Progenitor cell of endocrine pancreas (in vitro differentiated cells): ENCODE measurements at places on chromosomes 16 and 17. TPM values are rescaled to one million over a fixed set of nuclear protein-coding genes. Genes with fewer than 3 reads are reported as not detected.

The NGFR gene
- 2.7 and 6.2 TPM in 2 replicates for total RNA-seq

- DNase-seq: no peak
- no peak overlapping the region for H3K4me3 ChIP-seq
- no peak overlapping the region for H3K27ac ChIP-seq
- H3K27me3 ChIP-seq: no peaks in the 10 kb centered on the region
- H3K36me3 ChIP-seq: peaks cover 18% of the 10 kb centered on the region
- H3K4me1 ChIP-seq: no peaks in the 10 kb centered on the region
Observed at GRCh38 chr16:28112908-28113307, 49.4 kb upstream of the GSG1L start.

DNA sequence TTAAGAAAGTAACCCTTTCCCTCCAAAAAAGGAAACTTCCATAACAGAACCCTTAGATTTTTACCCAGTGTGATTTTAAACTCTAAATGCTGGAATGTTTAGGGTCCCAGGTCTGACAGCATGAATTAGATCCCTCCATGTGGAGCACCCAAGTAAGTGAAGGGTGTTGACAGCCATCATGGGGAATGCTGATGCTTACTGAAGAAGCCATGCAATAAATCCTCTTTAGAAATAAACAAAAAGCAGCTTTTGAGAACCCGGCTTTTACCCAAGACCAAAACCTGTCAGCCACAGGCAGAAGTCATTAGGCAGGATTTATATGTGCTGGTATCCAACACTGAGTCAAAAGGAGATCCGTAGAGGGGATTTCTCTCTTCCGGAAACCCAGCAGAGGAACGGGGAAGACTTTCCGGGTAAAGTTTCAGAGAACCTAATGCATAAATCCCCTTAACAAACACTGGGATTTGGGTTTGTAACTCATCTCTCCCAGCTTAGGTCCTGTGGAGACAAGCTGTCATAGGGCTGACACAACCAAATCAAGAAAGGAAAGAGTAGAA, 287.5 kb downstream of the IRX3 start:
- H3K27me3 ChIP-seq: no peaks in the 10 kb centered on the region
- H3K4me1 ChIP-seq: peaks cover 2% of the 10 kb centered on the region
- DNase-seq: no peak
- peaks cover 2% of the 10 kb centered on the region for H3K36me3 ChIP-seq
- no peak overlapping the region for H3K4me3 ChIP-seq

- H3K27ac ChIP-seq: no peak overlapping the region
- no peak overlapping the region for H3K4me3 ChIP-seq
- peaks cover 45% of the 10 kb centered on the region for H3K27me3 ChIP-seq
- H3K4me1 ChIP-seq: no peaks in the 10 kb centered on the region
Observed at GRCh38 chr17:77881545-77881944, 77.0 kb upstream of the TNRC6C start.

The TP53TG3F gene
- not detected in 2 replicates for total RNA-seq

DNA sequence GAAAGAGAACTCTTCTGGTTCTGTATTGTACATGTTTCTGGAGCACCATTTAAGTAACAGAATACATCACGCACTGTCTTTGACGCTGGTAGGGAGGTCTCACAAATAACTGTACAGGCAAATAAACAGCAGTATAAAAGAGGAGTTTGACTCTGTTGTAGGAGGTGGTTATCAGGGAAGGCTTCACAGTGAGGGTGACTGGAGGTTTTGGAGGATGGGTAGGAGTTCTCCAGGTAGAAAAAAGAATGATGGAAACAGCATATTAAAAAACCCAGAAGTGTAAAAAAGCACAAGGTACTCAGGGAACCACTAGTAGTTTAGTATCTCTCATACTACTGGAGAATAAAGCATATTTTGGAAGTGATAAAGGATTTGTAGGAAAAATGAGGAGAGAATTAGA, 2.7 kb upstream of the SLC6A2 start:
- H3K36me3 ChIP-seq: no peaks in the 10 kb centered on the region
- no peak for DNase-seq
- H3K4me3 ChIP-seq: no peak overlapping the region
- peaks cover 48% of the 10 kb centered on the region for H3K27me3 ChIP-seq

GRCh38 chr17:18877104-18877645, 19.2 kb downstream of the PRPSAP2 start:
- no peaks in the 10 kb centered on the region for H3K4me1 ChIP-seq
- H3K27ac ChIP-seq: peak overlapping the region; percentile 44
- DNase-seq: no peak
- no peaks in the 10 kb centered on the region for H3K27me3 ChIP-seq
- H3K36me3 ChIP-seq: peaks cover 31% of the 10 kb centered on the region

DNA sequence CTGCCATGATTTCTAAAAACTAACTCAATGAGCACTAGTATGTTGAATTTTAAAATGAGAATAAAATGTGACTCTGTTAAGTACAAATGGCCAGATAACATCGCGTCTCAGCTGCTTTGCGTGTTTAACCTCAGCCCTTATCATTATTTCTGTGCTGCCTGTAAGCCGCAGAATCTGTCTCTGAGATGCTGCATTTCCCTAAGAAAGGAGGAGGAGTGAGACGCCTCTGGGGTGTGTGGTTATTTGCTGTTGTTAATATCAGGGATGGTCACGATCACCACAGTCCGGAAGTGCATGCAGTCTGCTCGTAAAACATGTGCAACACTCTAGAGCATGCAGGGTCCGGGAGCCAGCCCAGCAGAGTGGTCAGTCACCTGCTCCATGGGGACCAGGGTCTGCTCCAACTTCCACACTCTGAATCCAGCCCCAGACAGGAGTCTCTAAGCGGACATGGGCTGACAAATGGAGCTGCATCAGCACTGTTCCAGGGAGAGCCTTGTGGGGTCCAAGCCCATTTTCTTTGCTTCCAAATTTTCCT, 342.5 kb downstream of the MAF start:
- no peak overlapping the region for H3K27ac ChIP-seq
- H3K36me3 ChIP-seq: no peaks in the 10 kb centered on the region
- H3K4me1 ChIP-seq: peaks cover 11% of the 10 kb centered on the region
- H3K27me3 ChIP-seq: peaks cover 13% of the 10 kb centered on the region
- DNase-seq: no peak

The WFIKKN1 gene
- 37.2 and 42.8 TPM in 2 replicates for total RNA-seq

DNA sequence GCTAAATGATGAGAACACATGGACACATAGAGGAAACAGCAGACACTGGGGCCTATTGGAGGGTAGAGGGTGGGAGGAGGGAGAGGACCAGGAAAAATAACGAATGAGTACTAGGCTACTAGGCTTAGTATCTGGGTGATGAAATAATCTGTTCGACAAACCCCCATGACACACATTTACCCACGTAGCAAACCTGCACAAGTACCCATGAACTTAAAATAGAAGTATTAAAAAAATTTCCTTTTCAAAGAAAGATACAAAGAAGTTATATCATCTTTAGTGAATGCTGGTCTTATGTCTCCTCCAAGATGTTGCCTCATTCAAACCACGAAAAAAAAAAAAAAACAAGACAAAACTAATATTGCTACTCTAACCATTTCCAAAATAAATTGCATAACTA, 31.7 kb downstream of the MBTD1 start:
- peaks cover 18% of the 10 kb centered on the region for H3K4me1 ChIP-seq
- DNase-seq: no peak
- H3K4me3 ChIP-seq: no peak overlapping the region
- H3K27ac ChIP-seq: no peak overlapping the region
- H3K27me3 ChIP-seq: no peaks in the 10 kb centered on the region

GRCh38 chr16:71771571-71771970, 37.1 kb downstream of the AP1G1 start:
- no peak for DNase-seq
- no peak overlapping the region for H3K4me3 ChIP-seq
- no peak overlapping the region for H3K27ac ChIP-seq
